ENCODE measurements at places on chromosomes 2 and 18. TPM values are rescaled to one million over a fixed set of nuclear protein-coding genes. Genes with fewer than 3 reads are reported as not detected.

The ARPC2 gene
- 199 TPM for total RNA-seq

The TCF23 gene
- not detected for total RNA-seq

The GPR155 gene
- total RNA-seq, result 6.4 TPM

The KCNE4 gene
- 11.0 TPM for total RNA-seq

The GPR35 gene
- total RNA-seq, result 1.2 TPM

The BCL2 gene
- 3.6 TPM for total RNA-seq

The CFAP65 gene
- not detected for total RNA-seq

The AGXT gene
- total RNA-seq, result not detected

The CCDC68 gene
- total RNA-seq, result 8.3 TPM

The MOGAT1 gene
- not detected for total RNA-seq

The FAM237A gene
- not detected for total RNA-seq

The SALL3 gene
- not detected for total RNA-seq

Measured in fibroblast of lung (primary cell).